ENCODE measurements at places on chromosomes 11 and 22.

DNA sequence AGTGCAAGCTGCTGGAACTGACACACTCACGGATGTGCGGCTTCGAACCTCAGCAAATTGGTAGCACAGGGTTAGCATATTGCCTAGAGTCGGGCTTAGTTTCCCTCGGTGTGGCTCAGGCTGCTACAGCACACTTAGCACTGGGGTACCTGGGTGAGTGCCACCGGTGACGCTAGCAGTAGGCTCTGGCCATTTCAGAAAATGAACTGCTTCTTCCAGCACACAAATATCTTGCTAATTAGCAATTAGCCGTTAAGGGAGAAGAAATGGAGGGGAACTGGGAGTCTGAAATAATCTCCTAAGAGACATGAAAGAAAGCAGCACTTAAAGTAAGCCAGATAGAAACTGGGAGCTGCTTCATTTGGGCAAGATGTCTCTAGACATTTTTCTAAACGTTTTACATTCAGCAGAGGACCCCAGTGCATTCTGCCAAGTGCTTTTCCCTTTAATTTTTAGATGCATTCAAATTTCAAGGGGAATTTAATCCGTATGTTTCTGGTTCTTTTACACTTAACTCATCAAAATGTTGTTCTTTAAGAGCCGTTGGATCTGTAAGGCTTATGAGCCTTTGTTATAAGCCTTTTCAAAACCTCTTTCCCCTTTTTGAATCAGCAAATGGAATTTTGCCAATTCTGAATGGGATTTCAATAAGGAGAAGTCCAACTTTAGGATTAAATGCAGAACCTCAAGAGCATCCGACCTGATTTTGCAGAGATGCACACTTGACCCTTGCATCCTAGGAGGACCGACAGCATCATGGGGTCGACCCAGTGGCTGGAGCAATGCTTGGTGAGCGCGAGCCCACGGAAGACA lies 708.1 kb downstream of the NTM start:
- DNase-seq: no peak

DNA sequence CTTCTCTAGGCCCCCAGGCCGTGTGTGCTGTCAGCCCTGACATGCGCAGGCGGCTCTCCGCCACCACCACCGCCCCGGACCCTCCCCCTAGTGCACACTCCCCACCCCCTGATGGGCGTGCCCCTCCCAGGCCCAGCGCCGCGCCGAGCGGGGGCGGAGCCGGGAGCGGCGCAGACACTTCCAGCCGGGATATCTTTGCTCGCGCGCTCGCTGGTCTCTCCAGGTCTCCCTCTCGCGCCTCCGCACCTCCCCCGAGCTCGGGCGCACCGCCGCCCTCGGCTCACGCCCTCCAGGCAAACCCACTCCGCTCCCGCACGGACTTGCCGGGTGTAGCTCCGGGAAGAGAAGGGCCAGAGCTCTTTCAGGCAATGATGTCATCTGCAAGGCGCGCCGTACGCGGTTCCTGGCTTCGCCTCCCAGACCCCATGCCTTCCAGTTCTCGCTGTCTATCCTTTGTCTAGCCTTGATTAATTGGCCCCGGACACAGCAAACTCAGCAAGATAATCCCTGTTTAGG lies at the start of gene SCN3B:
TSS of gene SCN3B (minus strand) at position 59 of the 516 bp plus-strand sequence. CDS start 823 bp downstream, outside the sequence.
- no peak for DNase-seq

DNA sequence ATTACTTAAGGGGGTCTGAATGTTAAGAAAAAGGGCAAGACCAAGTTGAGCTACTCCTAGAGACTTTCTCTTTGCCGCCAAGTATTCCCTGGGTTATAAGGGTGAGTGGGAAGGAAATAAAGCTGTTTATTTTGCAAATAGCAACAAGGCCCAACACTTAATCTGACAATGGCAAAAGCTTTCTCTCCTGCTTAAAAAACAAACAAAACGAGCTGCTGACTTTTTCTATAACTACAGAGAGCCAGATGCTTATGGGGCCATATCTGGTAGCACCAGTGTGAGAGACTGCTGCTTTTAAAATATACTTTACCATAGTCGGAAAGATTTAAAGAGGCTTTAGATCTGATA lies 2.3 kb upstream of the KDM2A start:
- no peak for DNase-seq

DNA sequence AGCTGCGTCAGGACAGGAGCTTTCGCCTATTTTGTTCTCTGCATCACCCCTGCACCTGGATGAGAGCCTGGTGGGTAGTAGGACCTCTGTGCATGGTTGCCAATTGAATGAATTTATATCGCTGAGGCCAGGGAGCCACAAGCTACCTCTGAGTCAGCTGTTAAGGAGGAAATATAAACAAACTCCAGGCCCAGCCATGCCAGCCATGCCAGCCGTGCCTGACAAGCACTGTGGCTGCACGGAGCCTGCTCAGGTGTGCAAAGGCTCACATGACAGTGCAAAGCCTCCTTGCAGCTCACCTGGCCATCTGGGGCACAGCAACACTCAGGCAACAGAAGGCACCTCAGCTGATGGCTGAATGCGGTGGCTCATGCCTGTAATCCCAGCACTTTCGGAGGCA lies 33.7 kb upstream of the LINC01488 start:
- DNase-seq: no peak

DNA sequence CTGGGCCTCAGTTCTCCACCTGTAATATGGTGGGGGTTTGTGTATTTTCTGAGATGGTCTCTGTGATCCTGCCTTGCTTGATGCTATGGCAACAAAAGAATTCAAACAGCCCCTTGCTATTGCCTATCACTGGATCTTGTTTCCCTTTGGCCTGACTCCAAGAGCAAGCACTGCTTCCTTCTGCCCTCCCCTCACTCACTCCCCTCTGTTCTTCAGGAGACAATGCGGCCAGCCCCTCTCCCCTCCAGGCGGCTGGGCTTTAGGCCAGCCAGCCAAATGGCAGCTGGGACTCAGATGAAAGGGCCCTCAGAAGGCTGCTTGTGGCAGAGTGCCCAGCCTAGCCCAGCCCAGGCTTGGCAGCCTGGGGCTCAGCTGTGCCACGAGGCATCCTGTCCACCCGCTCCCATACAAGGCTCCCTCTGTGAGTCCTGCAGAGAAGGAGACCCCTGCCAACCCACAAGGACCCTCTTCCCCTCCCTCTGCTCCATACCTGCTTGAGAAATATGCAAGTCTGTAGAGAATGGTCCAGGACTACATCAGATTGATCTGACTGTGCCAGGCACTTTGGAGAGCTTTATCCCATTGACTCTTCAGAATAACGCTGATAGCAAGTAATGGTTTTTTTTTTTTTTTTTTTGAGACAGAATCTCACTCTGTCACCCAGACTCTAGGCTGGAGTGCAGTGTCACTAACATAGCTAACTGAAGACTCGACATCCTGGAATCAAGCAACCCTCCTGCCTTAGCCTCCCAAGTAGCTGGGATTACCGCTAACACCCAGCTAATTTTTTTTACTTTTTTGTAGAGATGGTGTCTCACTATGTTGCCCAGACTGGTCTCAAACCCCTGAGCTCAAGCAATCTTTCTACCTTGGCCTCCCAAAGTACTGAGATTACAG lies 7.6 kb upstream of the KCTD14 start:
- DNase-seq: no peak

- no peak for DNase-seq
Measured at GRCh38 chr11:43959321-43959995, 17.0 kb downstream of the C11orf96 start.

- no peak for DNase-seq
Measured at GRCh38 chr22:36055376-36056295, 27.0 kb upstream of the RBFOX2 start.

DNA sequence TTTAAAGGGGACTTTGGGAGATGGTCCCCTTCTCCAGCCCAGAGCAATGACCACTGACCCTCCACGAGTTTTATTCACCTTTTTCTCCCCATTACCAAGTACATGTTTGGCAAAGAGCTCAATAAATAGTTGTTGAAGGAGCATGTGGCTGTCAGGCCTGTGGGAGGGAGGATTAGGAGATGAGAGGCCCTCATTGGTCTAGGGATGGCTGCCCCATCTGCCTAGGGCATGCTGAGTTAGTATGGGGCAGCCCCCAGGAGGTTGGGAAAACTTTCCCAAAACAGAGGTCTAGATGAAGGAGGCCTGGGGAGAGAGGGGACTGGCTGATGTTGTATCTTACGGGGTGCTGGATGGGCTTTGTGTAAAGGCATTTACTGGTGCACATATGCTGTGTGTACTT lies 10.6 kb downstream of the MAFF start:
- no peak for DNase-seq

GRCh38 chr11:60566776-60567175 lies 51.6 kb downstream of the MS4A13 start:
- no peak for DNase-seq
